ENCODE measurements at places on chromosomes 3 and 15.

DNA sequence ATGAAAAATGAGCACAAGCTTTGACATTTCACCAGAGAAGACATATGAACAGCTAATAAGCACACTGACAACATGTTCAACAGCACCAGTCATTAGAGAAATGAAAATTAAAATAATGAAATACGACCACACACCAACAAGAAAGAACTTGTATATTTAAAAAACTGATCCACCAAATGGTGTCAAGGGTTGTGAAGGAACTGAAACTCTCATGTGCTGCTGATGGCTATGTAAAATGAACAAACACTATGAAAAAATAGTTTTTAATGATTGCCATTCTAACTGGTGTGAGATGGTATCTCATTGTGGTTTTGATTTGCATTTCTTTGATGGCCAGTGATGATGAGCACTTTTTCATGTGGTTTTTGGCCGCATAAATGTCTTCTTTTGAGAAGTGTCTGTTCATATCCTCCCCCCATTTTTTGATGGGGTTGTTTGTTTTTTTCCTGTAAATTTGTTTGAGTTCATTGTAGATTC, 193.8 kb downstream of the SCAPER start:
- no peak for DNase-seq

DNA sequence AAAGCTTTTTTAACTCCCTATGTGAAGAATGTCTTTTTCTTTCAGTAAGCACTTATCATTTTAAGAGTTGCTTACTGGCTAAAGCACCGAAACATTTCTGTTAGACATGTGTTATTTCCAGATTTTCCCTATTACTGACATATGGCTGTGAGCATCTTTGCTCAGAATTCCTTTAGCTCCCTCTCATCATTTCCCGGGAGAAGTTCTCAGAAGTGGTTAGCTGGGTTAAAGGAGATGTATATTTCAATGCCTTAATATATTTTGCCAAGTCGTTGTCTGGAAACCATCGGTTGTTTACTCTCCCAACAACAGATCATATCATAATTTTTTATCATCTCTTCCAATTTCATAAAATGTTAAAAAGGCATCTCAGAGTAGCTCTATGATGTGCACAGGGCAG, 396.5 kb downstream of the OCA2 start:
- no peak for DNase-seq

- no peak for DNase-seq
Observed at GRCh38 chr3:53704363-53704725, 141.9 kb downstream of the CHDH start.

- DNase-seq = no peak
Observed at GRCh38 chr15:89068325-89068784, 19.9 kb upstream of the ABHD2 start.

- DNase-seq = no peak
Observed at GRCh38 chr3:152056987-152057386, 183.5 kb downstream of the SUCNR1 start.

All from activated naive CD4-positive, alpha-beta T cell (primary cell).